Stimulated activated naive CD4-positive, alpha-beta T cell treated with Interleukin-2 at 50 U/mL for 16 hours (primary cell): ENCODE measurements at places on chromosomes 3 and 15.

DNA sequence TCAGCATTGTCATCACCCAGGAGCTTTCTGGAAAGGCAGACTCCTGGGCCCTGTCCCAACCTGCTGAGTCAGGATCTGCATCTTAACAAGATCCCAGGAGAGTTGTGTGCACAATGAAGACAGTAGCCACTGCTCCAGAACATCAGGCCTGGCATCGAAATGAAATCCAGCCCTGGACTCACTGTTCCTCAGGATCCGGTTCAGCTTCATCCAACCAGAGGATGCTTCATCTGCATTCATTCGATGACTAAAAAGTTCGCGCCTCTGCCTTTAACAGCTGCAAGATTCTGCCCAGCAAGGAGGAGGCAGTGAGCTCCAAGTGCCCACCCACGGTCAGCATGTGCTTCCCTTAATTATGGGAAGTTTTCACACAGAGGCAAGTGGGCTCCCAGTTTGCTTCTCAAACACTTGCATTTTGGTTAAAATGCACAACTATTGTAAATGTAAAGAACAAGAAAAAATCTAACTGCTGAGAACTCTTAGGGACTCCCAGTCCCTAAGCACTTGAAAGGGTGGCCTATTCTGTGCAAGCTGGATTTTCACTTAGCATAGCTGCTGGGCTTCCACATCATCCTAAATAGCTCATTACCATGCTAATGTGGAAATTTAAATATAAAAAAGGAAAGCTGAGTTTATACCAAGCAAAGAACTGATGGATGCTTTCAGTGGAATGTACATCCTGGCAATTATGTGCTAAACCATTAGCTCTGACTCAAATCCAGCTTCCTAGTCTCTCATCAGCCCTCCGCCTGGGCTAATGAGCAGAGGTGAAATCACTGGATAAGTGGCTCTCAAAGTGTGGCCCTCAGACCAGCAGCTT is 25.5 kb upstream of the ESYT3 start:
- DNase-seq: no peak

- DNase-seq: no peak
Observed at GRCh38 chr3:16909802-16910201, 25.0 kb downstream of the PLCL2 start.

DNA sequence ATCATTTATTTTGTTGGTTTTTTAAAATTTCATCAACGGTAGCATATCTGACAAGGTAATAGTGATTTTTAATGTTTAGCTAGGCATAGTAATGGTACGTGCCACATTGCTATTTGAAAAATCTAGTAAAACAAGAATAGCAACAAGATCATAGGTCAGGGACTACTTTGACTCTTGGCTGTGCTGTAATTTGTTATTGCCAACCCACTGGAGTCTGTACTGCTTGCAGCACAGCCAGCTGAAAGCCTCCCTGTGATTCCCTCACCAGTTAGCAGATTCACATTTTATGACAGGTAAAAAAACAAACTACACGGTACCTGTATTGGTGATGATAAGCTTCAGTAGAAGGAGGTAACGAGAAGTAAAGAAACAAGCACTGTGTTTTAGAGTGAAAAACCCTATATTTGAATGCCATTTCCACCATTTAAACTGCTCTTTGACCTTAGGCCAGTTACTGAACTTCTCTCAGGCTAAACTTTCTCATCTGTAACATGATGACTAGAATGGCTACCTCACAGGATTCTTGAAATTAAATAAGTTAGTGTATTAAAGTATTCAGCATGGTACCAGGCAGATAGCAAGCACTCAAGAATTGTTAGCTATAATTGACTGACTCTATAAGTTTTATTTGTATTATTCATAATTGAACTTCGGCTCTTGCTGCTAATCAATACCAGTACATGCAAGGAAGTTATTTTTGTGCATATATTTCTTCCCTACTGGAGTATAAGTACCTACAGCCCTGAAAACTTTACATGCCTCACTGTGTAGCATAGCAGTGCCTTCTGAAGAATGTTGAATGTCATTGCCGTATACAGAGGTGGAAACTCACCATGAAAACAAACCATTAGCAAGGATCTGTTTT is 16.1 kb downstream of the FILIP1L start:
- no peak for DNase-seq

- DNase-seq: no peak
Observed at GRCh38 chr15:25770031-25770430, 93.1 kb downstream of the ATP10A start.

- DNase-seq: no peak
Observed at GRCh38 chr15:96484830-96485229, 154.3 kb downstream of the NR2F2 start.

- no peak for DNase-seq
Observed at GRCh38 chr3:195080571-195081151, 190.3 kb downstream of the XXYLT1 start.

GRCh38 chr15:36372968-36373367 is 206.5 kb upstream of the CDIN1 start:
- no peak for DNase-seq

DNA sequence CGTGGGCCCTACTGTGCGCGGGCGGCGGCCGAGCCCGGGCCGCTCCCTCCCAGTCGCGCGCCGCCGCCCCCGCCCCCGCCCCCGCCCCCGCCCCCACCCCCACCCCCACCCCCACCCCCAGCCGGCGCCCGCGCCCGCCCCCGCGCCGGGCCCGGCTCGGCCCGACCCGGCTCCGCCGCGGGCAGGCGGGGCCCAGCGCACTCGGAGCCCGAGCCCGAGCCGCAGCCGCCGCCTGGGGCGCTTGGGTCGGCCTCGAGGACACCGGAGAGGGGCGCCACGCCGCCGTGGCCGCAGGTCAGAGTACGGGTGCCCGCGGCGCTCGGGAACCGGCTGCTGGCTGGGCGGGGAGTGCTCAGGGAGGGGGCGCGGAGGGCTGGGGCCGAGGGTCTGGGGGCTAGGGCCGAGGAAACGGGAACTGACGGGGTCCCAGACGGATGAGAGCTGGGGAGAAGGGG is 1.1 kb upstream of the PPARG start:
- DNase-seq: no peak

GRCh38 chr3:37918627-37919026 is 56.9 kb downstream of the CTDSPL start:
- DNase-seq: no peak

- DNase-seq: no peak
Observed at GRCh38 chr3:169240786-169241486, 422.6 kb downstream of the MECOM start.
